ENCODE measurements at places on chromosomes 6 and 20. TPM values are rescaled to one million over a fixed set of nuclear protein-coding genes. Genes with fewer than 3 reads are reported as not detected.

GRCh38 chr20:11814267-11814666, 103.4 kb upstream of the BTBD3 start:
- H3K4me1 ChIP-seq, result peaks cover 11% of the 10 kb centered on the region
- H3K4me3 ChIP-seq, result no peak overlapping the region
- H3K36me3 ChIP-seq, result no peaks in the 10 kb centered on the region
- no peaks in the 10 kb centered on the region for H3K27me3 ChIP-seq

Gene TAGAP
- not detected for polyA plus RNA-seq

GRCh38 chr6:142867988-142868812, 76.8 kb downstream of the HIVEP2 start:
- DNase-seq, result no peak
- H3K36me3 ChIP-seq, result no peaks in the 10 kb centered on the region
- no peaks in the 10 kb centered on the region for H3K27me3 ChIP-seq
- peaks cover 10% of the 10 kb centered on the region for H3K4me1 ChIP-seq
- no peak overlapping the region for H3K27ac ChIP-seq
- H3K4me3 ChIP-seq, result no peak overlapping the region

Gene ETV7
- 0.31 TPM for polyA plus RNA-seq

DNA sequence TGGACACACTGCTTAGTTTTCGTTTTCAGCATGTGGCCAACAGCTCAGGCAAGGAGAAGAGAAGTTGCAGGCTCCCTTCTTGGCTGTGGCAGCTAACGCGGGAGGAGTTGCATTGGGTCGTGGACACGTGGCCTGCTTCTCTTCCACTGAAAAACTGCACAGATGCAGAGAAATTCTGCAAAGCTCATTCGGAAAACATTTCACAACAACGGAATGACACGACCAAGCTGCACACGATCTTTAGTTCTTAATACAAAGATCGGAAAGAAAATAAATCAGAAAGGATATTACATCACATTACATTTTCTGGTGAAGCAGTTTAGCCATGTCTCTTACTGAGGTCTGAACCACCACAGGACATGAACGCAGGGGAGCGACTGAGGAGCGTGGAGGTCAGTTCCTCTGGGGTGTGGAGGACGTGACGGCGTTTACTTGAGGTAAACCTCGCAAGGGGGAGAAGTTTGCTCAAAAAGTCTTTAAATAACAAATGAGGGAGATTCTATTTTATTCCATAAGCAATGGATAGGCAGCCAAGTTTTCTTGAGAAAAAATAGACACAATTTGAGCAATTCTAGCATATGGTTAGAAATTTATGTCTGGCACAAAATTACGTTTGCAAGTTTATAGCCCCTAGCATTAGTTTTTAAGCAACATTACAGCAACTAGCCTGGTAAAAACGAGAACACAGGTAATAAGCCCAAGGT, 178.3 kb downstream of the THBS2 start:
- no peak for DNase-seq
- H3K4me3 ChIP-seq, result no peak overlapping the region
- no peaks in the 10 kb centered on the region for H3K4me1 ChIP-seq
- no peaks in the 10 kb centered on the region for H3K27me3 ChIP-seq
- H3K36me3 ChIP-seq, result no peaks in the 10 kb centered on the region

DNA sequence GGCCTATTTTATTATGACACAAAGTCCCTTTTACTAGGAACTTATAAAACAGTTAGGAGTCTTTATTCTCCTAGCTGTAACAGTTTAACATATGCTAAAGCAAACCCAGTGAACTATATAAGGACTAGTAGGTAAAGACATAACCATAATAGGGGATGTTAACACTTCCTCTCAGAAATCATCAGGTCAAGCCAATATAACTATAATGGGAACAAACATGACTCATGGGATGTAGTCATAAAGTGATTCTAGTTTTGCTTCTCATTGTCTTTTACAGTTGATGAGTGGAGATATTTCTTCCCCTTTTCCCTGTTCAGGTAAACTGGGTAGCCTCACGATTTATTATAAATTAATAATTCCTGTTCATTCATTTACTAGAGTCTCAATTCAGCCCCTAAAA, 9.7 kb downstream of the PTCHD4 start:
- H3K27me3 ChIP-seq, result no peaks in the 10 kb centered on the region
- H3K36me3 ChIP-seq, result peaks cover 10% of the 10 kb centered on the region
- H3K27ac ChIP-seq, result peak overlapping the region; percentile 55
- H3K4me1 ChIP-seq, result peaks cover 7% of the 10 kb centered on the region
- no peak overlapping the region for H3K4me3 ChIP-seq

Gene RIMS1
- polyA plus RNA-seq, result 0.20 TPM

DNA sequence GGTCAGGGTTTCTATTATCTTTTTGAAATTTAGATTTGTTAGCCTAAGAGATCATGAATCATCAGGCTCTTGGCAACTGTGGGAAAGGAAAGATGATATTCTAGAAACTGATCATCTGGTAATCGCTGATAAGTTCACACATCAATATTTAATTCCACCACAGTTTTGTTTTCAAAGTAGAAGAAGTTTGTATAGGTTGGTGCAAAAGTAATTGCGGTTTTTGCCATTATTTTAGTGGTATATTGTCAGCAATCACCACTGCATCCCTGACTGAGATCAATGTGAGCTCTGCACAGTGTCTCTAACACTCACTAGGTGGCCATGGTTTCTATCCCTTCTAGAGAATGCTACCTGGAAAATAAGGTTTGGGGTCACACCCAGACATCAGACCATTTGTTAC, 17.0 kb upstream of the PXDC1 start:
- H3K4me1 ChIP-seq, result peaks cover 6% of the 10 kb centered on the region
- no peak overlapping the region for H3K4me3 ChIP-seq
- no peak for DNase-seq
- H3K27ac ChIP-seq, result no peak overlapping the region
- no peaks in the 10 kb centered on the region for H3K36me3 ChIP-seq

- no peak overlapping the region for H3K4me3 ChIP-seq
- H3K27me3 ChIP-seq, result peaks cover 8% of the 10 kb centered on the region
- H3K4me1 ChIP-seq, result no peaks in the 10 kb centered on the region
- no peak overlapping the region for H3K27ac ChIP-seq
Measured at GRCh38 chr6:46484081-46484820, 7.0 kb downstream of the RCAN2 start.

DNA sequence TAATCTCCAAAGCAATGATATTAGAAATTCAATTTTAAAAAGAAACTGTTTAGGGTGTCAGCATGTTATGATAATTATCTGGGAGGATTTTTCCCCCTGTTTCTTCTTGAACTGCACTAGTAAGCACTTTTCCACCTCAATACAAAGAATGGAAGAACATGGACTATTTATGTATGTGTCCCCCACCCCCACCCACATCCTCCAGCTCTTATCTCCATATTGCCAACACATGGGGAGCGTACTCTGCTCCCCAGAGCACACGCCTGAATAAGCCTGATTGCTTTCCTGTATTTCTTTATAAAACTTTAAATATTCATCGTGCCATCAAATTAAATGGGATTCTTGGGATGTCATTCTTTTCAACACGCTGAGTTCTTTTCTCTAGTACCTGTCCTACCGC, 11.4 kb upstream of the LRFN2 start:
- H3K27ac ChIP-seq, result no peak overlapping the region
- no peaks in the 10 kb centered on the region for H3K4me1 ChIP-seq
- H3K27me3 ChIP-seq, result no peaks in the 10 kb centered on the region

GRCh38 chr20:39070484-39071231, 108.5 kb downstream of the DHX35 start:
- no peaks in the 10 kb centered on the region for H3K4me1 ChIP-seq
- no peak for DNase-seq
- H3K27me3 ChIP-seq, result no peaks in the 10 kb centered on the region
- no peak overlapping the region for H3K4me3 ChIP-seq

- H3K27me3 ChIP-seq, result no peaks in the 10 kb centered on the region
- H3K4me1 ChIP-seq, result peaks cover 48% of the 10 kb centered on the region
- peak overlapping the region; percentile 55 for H3K27ac ChIP-seq
- no peaks in the 10 kb centered on the region for H3K36me3 ChIP-seq
Measured at GRCh38 chr20:34012735-34013134, 19.0 kb downstream of the RALY start.

Gene GPR6
- polyA plus RNA-seq, result not detected

- no peaks in the 10 kb centered on the region for H3K4me1 ChIP-seq
- peaks cover 27% of the 10 kb centered on the region for H3K36me3 ChIP-seq
- H3K27me3 ChIP-seq, result no peaks in the 10 kb centered on the region
- no peak overlapping the region for H3K27ac ChIP-seq
- no peak for DNase-seq
Measured at GRCh38 chr20:63566395-63567135, 7.5 kb downstream of the HELZ2 start.

DNA sequence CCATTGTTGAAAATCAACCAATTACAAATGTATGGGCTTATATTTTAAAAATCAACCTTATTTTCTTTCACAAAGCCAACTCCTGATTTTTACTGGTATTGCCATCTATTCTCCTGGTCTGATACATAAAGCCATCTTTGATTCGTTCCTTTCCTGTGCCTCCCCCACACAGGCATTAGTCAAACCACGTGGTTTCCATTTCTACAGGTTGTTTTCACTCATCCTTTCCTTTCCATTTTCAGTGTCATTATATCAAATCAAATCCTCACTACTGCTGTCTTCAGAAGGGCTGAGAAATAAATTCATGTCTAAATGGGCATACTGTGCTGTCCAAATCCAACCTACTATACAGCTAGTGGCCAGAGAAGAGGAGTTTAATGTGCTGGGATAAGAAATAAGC, 281.3 kb downstream of the FOXC1 start:
- no peak overlapping the region for H3K4me3 ChIP-seq
- H3K4me1 ChIP-seq, result peaks cover 8% of the 10 kb centered on the region

DNA sequence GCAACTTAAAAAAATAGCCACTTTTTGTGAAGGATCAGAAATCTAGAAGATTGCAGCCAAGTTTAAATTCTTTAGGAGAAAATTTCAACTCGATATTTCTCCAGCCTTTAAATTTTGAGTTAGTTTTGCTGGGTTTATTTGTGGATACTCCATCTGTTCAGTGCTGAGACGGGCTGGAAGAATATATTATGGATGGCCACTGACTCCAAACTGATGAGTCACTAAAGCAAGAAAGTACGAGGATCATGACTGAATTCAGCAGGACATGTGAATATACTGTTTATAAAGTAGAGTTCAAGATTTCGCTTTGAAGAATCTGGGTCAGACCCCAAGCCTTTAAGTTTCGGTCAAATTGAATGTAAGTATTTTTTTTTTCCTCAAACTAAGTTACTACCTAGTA, 199.5 kb downstream of the ADGRB3 start:
- no peaks in the 10 kb centered on the region for H3K36me3 ChIP-seq
- H3K27me3 ChIP-seq, result no peaks in the 10 kb centered on the region
- no peak for DNase-seq
- no peak overlapping the region for H3K4me3 ChIP-seq
- no peak overlapping the region for H3K27ac ChIP-seq

Gene CBLN4
- polyA plus RNA-seq, result not detected

GRCh38 chr6:46052479-46052878, 36.8 kb upstream of the CLIC5 start:
- no peaks in the 10 kb centered on the region for H3K4me1 ChIP-seq
- DNase-seq, result no peak
- H3K27me3 ChIP-seq, result peaks cover 10% of the 10 kb centered on the region
- no peaks in the 10 kb centered on the region for H3K36me3 ChIP-seq
- H3K4me3 ChIP-seq, result no peak overlapping the region

GRCh38 chr20:33387177-33387576, 14.1 kb downstream of the CDK5RAP1 start:
- no peaks in the 10 kb centered on the region for H3K27me3 ChIP-seq
- peaks cover 38% of the 10 kb centered on the region for H3K36me3 ChIP-seq
- no peak overlapping the region for H3K4me3 ChIP-seq
- DNase-seq, result no peak
- no peaks in the 10 kb centered on the region for H3K4me1 ChIP-seq
- no peak overlapping the region for H3K27ac ChIP-seq

DNA sequence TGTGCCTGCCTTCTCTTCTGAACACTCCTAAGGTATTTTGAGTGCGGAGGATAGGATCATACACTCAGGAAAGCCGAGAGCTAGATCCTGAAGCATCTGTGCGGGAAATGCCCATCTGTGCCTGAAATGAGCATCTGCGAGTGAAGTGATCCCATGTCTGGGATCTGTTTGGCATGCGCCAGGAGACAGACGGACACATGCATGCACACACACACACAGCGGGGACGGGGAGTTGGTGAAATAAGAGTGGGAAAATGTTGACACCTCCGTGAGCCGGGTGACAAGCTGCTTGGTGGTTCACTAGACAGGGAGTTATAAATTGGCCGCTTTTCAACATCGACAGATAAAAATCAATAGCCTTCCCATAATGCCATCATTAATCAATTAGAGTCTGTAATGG, 13.8 kb downstream of the SYNJ2 start:
- H3K27me3 ChIP-seq, result no peaks in the 10 kb centered on the region
- no peak for DNase-seq
- H3K27ac ChIP-seq, result no peak overlapping the region
- no peaks in the 10 kb centered on the region for H3K36me3 ChIP-seq
- peaks cover 24% of the 10 kb centered on the region for H3K4me1 ChIP-seq

Gene MYL9
- not detected for polyA plus RNA-seq
